ENCODE measurements at places on chromosomes 5 and 9.

DNA sequence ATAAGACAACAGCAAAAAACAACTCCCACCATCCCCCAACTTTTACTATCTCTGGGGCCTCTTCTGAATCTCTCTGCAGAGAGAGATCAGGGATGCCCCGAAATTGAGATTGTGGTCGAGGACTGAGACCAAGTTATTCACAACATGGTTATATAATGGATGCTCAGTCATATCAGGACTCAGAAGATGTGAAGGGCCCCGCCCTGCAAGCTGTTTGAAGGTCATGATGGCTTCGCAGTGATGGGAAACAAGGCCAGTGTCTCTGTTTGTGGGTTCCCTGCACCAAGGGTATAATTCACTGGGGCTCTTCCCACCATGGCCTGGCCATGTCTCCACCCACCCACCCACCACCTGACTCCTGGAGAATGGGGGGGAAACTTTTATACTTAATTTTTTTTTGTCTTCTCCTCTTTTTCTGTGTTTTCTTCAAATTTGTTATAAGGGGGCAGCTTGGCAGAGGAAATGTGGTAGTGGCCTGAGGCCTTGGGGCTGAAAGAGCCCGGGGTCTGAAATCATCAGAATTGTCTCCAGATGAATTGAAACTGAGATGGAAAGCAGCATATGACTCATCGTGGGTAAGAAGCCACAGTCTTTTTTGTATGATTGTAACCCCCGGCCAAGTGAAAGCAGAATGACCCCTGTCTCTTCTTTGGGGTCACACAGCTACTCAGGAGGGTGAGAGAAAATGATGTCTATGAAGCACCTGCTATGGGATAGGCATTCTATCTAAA is 15.0 kb upstream of the TEX48 start:
- DNase-seq = peak; percentile 34

GRCh38 chr9:131722255-131722654 is 17.6 kb downstream of the RAPGEF1 start:
- no peak for DNase-seq

- DNase-seq = no peak
Measured at GRCh38 chr9:135488013-135488330, 8.4 kb downstream of the PPP1R26 start.

- DNase-seq = no peak
Measured at GRCh38 chr5:1163879-1164278, 37.5 kb upstream of the SLC6A19 start.

- DNase-seq = no peak
Measured at GRCh38 chr5:139646912-139647505, 1.1 kb upstream of the CXXC5 start.

- DNase-seq = no peak
Measured at GRCh38 chr9:123629531-123629930, 273.5 kb downstream of the CRB2 start.

DNA sequence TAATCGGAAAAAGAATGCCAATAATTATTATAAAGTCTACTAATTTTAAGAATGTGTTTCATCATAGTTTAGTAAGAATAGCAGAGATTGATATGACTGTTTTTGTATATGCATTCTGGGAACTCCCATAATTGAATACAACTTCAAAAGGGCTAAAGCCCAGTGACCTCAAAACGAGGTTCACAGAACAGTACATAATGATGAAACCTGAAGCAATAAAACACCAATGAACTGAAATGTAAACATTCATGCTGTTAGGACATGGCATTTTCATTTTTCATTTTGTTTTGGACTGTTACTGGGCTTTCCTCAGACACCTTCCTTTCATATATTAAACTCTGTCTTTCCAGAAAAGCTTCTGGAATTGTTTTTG is 684 bp upstream of the JMY start:
- no peak for DNase-seq
